ENCODE measurements at places on chromosomes 6 and 20.

GRCh38 chr6:101747160-101747559, 353.7 kb downstream of the GRIK2 start:
- DNase-seq = no peak

GRCh38 chr6:127475135-127475822, 16.1 kb upstream of the KIAA0408 start:
- no peak for DNase-seq

DNA sequence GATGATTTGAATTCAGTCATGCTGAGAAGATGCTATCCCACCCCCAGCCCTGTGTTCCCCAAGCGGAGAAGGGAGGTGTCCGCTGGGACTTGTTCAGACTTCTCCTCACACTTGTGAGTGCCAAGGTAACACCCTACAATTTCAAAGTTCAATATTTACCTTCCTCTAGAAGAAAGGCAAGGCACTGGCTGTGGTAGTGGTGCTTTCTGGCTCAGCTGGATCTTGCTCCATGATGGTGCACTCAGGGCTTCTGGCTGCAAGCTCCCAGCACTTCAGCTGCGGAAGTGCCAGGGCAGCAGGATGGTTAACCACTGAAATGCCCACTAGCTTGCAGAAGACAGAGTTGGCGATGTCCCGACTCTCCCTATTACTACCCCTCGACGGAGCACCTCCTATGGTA, 135.4 kb downstream of the MTFR2 start:
- no peak for DNase-seq

- DNase-seq = no peak
These were observed 1033.0 kb upstream of the FLRT3 start for GRCh38 chr20:15370370-15370769.

- DNase-seq = no peak
These were observed 8.2 kb downstream of the DUSP15 start for GRCh38 chr20:31862157-31862470.

GRCh38 chr6:2730353-2731107, 20.2 kb downstream of the MYLK4 start:
- no peak for DNase-seq

GRCh38 chr6:69816569-69816968, 19.8 kb upstream of the LMBRD1 start:
- DNase-seq = no peak

DNA sequence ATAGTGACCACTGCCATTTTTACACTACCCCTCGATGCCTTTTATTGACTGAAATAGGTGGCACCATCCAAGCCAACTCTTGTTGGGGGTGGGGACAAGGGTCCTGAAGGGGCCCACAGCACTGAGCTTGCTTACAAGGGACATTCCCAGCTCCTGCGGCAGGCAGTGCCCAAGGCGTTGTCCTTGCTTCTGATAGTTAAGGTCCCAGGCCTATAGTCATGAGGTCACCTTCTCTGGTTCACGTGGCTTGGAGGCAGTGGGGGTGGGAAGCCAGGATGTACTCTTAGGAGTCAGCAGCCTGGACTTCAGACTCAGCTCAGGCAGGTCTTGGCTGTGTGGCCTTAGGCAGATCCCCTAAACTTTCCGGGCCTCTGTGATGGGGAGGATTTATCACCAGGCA, 48.6 kb downstream of the TOX2 start:
- no peak for DNase-seq

- DNase-seq = no peak
These were observed 489.8 kb downstream of the TENT5A start for GRCh38 chr6:81262656-81263055.

DNA sequence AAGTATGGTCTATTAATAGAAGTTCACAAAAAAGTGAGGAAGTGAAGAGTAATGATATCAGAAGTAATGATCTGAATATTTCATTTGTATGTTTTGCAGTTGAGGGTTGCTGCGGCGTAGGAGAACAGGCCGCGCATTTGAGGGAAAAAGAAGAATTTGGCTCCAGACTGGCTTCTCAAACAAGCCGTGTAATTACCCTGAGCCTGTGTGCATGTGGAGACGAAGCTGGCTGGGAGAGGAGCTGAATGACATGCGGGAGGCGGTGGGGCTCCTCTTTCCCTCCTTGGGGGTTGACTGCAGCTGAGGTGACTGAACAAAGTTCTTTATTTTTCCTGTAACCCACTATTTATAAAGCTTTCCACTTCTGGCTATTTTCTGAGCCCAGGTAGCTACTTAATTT, 115.5 kb upstream of the AFDN start:
- DNase-seq = no peak

- no peak for DNase-seq
These were observed 163.2 kb upstream of the BTBD3 start for GRCh38 chr20:11754451-11754850.

DNA sequence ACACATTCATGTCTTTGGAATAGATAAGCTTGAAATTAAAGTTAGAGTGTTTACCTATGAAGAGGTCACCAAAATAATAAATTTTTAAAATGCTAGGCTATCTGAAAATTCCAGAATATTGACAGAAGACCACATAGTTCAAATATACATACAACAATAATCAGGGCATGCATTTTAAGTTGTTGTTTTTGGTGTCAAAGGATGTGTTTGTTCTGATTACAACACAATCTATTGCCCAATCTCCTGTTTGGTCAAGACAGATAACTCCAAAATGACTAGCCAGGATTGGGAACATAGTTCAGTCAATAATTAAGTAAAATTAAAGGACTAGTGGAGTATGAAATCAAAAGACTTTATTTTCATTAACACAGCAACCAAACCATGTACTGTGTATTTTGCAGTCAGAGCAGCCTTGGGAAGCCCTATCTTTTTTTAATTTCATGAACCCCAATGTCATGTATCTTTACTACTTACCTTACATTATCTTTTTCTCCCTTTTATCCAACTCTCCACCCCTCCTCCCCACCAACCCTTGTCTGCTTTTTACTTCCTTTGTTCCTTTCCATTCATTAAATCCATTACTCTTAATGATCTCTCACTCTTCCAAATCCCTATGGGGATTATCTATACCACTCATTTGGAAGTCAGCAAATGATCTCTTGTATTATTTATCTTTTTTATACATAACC, 111.2 kb downstream of the CDK19 start:
- no peak for DNase-seq

GRCh38 chr20:12413116-12413515, 495.4 kb downstream of the BTBD3 start:
- no peak for DNase-seq

GRCh38 chr20:44023515-44024371, 109.1 kb downstream of the TOX2 start:
- no peak for DNase-seq

DNA sequence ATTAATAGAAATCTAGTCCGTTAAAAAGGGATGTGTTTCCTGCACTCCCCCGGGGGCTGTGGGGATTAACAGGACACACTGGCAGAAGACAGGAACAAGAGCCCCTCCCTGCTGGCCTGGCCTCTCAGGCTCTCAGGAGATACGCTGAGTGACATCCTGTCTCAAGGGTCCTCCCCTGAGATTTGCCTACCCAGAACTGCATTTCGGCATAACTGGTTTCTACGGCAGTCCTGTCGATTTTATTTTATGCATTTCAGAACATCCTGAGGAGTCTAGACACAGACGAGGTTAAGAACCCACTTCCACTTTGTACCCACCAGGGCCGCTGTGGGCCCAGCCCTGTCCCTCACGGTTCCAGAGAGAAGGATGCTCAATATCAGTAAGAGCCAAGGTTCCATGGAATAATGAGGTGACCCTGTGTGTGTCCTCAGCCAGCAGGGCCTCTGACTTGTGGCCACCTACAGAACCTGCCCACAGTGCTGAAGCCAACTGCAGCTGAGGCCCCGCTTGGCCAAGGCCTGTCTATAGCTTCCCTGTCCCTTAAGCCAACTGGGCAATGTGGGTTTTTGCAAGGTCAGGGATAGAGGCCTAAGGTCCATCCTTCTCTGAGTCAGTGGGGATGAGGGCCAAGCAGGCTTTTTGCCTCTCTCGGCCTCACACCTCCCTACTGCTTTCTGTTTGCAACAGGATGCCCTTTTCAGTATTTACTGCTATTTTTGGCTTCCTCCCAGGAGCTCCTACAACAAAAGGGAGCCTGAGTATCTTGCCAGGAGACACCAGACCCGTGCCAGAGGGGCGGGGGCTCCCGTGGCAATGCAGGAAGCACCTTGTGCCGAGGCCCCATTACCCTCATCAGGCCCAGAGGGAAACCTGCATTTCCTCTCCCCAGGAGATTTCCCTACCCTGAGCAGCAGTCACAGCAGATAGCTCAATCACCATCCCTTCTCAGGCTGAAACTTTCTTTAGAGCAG, 14.7 kb downstream of the UQCC2 start:
- DNase-seq = no peak

GRCh38 chr6:38955861-38956260, 92.7 kb upstream of the GLP1R start:
- no peak for DNase-seq

DNA sequence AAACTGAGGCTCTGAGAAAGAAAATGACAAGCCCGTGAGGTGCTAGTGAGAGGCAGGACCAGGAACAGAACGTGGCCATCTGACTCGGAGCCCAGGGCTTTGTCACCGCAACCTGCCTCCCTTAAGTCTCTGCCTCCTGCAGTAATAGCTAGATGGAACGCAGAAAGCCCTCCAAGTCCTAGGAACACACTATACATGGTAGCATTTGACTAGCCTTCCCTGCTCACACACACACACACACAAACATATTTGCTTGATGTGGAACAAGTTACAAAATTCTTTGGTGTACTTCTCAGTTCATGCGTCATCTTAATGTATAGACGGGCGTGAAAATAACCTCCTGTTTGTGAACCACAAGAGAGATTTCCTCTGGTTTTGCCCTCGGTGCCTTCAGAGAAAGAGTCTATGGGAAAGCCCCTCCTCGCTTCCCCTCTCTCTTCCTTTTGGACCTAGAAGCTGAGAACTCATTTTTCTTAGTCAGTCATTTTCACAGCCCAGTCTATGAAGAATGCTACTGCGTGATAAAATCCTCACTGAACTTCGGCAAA, 38.8 kb downstream of the C6orf52 start:
- DNase-seq = no peak

- no peak for DNase-seq
These were observed 463 bp downstream of the RPS21 start for GRCh38 chr20:62387219-62387913.

DNA sequence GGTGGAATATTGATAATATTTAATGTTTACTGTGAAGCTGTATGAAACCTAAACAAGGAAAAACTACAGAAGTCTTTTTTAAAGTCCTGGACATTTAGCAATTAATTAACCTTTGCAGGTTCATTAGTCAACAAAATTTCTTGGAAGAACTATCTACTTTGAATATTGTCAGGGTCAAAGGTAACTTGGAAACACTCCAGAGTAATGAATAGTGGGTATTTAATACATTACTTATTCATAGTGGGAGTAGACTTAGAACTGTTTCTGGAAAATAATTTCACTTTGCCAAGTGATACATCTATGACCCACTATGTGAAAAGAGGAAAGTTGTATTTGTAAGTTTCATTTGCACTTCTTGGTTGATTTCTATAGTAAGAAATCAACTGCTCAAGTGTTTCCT, 319.1 kb downstream of the TFAP2B start:
- no peak for DNase-seq

- DNase-seq = no peak
These were observed at the start of gene PKHD1 for GRCh38 chr6:52087498-52087999. PKHD1 (minus strand) TSS chr6:52087613; CDS start chr6:52084933, 2,680 bp downstream.

DNA sequence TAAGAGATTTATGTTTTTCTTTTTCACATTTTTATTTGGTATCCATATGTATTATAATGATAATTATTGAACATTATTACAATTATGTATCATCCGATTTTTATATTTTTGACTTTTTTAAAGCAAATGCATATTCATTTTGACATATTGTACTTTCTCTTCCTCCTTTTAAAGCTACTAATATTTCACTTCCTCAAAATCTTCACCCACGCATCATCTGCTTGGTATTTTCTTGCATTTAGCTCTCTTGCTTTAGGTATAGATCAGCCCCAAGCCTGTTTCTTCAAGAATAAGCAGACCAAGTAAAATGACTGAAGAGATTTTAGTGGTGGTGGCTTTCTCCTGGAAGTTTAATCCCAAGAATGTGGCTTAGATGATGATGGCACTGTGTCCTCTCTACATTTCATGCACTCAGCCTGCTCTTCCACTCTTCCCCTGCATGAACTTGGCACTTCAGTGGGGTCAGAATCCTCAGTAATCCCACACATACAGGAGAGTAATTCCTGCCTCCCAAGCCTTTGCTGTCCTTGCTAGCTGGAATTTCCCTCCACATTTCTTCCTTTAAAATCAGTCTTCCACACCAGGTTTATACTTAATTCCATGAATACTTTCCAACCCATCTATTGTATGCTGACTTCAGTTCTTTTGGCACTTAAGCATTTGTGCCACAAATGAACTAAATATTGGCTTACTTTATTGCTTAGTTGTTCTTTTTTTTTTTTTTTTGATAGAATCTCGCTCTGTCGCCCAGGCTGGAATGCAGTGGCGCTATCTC, 8.2 kb downstream of the NCOA7 start:
- DNase-seq = no peak

GRCh38 chr6:22343864-22344263, 47.0 kb upstream of the PRL start:
- no peak for DNase-seq

GRCh38 chr6:624979-625378, 31.9 kb downstream of the HUS1B start:
- DNase-seq = no peak

GRCh38 chr20:18077157-18077556, 19.4 kb upstream of the OVOL2 start:
- no peak for DNase-seq

DNA sequence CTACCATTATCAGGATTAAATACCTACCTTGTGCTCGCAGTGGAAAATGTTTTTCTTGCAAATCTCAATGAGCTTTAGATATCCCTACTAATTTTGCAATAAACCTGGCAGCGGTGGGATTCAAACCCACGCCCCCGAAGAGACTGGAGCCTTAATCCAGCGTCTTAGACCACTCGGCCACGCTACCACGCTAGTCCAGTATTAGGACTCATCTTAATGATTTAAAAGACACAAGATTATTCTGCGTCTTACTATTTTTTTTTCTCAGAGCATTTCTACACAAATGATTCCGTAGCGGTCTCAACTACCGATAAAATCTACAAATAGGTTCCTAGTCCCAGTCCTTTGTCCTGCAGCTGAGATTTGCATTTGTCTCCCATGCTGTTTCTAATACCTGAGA, 35.2 kb upstream of the ZSCAN23 start:
- no peak for DNase-seq

- no peak for DNase-seq
These were observed 36.8 kb upstream of the IRF4 start for GRCh38 chr6:354631-355280.

DNA sequence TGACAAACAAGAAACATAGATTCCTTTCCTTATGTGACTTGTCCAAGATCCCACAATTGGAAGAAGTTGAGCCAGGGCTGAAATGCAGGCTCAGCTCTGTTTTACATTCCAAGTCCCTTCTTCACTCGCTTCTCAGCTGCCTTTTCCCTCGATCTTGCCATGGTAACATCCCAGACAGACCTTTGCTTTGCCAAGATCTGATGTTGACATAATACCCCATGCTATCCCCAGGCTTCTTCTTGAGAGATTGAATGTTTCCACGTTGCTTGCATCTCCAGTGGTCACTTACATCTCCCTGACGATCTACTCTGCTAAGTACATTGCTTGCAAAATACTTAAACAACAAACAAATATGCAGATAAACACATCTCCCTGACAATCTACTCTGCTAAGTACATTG, 63.5 kb downstream of the TBXT start:
- no peak for DNase-seq

- DNase-seq = no peak
These were observed 24.5 kb downstream of the ADAT2 start for GRCh38 chr6:143426026-143426425.

- no peak for DNase-seq
These were observed 304.3 kb downstream of the HDGFL1 start for GRCh38 chr6:22873513-22874136.

Data from stimulated activated CD8-positive, alpha-beta memory T cell treated with anti-CD3 and anti-CD28 coated beads, Interleukin-4, amount 100 ng/mL, for 1 hour (primary cell).